Caudate nucleus (tissue), 63 donors: ENCODE measurements at places on chromosomes 6 and 20.

DNA sequence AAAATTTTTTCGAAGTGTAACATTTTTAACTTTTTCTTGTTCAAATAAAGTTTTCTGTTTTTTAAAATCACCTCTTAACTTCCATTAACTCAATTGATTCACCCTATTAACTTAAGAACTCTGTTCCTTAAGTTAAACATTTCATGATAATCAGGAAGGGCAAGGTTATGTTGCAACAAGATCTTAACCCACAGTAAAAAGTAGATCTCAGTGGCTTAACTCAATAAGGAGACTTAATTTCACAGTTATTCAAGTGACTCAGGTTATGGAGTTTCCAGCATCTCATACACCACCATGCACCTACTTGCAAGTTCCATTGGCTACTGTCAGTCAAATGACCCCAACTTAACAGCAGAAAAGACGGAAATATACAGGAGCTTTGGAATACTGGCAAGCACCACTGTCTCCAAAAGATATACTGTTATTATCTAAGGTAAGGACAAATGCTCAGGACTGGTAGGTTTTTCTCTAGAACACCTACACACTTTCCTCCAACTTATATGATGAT lies 11.2 kb downstream of the HLA-DQB1 start:
- no peak for DNase-seq

DNA sequence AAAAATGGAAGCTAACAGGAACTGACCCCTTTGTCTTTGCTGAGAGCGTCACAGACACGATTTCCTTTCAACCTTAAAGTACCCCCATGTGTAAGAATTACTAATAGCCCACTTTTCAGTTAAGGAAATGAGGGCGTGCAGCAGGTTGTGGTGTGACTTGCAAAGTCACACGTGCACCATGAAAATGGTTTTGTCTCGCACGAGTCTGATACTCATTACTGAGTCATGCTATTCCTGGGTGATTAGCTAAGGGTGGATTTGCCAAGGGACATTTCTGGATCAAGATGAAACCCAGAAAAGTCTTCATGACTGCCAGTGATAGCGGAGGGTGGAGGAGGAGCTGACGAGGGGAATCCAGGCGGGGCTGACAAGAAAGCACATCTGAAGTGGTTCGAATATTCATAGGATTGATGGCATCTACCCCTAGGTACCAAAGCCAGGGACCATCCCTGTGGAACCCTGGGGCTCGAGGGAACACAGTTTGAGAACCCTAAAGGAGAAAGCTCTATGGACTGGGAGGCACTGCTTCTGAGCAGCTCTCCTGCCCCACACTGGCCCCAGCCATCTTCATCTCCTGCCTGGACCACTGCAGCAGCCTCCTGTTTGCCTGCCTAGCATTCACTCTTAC lies 12.1 kb upstream of the NFATC2 start:
- no peak for DNase-seq

DNA sequence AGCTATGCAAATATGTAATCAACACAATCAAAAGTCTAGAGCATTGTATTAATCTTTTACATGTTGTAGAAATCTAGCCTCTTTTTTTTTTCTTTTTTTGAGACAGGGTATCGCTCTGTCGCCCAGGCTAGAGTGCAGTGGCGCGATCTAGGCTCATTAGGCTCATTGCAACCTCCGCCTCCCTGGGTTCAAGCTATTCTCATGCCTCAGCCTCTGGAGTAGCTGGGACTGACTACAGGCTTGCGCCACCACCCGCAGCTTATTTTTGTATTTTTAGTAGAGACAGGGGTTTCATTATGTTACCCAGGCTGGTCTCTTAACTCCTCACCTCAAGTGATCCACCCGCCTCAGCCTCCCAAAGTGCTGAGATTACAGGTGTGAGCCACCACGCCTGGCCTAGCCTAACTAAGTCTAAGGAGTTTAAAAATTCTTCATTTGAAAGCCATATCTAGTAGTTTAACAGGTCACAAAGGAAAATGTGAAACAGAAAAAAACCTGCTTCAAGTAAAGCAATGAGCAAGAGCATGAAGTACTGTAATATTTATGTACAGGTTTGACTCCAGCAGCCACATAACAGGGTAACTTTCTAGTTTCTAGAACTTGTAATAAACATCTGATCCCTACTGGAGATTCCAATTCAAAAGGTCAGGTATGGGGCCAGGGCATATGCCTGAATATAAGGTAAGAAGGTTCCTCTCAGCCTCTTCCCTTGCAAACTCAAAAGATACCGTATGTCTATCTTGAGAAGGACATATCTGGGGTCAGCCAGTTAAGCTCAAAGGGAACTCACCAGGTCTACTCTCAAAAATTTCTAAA lies 4.4 kb downstream of the CPNE1 start:
- no peak for DNase-seq

DNA sequence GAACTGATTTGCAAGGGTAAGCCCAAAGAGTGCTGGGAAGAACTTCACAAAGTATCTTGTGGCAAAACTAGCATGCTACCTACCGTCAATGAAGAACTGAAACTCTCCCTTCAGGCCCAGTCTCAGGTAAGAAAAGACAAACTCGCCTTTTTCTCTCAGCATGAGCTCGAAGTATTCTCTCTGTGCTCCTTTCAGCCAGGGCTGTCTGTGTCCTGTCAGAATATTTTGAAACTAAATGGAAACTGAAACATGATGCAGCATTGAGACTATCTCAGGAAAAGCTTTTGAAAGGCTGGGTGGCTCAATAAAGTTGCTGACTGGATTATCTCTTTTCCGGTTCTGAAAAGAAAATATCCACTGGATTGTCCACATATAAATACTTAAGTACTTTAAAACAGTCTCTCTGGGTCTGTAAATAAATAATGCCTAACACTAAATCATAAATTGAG lies 696 bp downstream of the CALHM5 start:
- DNase-seq = no peak

GRCh38 chr6:53982366-53983050 lies 128.7 kb upstream of the MLIP start:
- no peak for DNase-seq

GRCh38 chr6:149368065-149368464 lies 32.0 kb upstream of the SUMO4 start:
- no peak for DNase-seq

DNA sequence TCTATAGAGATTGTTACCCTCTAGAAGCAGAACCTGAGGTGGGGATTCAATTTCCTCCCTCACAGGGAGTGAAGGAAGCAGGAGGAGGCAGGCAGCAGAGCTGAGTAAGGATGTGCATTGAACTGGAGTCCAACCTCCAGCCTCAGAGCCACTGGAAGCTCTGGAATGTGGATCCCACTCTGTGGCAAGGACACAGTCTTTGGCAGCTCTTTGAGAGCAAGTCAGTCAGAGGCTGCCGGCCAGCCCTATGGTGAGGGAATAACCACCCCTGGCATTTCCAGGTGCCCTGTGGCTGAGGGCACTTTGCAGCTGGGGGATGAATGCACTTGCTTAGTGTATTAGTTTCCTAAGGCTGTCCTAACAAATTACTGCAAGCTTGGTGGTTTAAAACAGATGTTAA lies 37.2 kb downstream of the EBF4 start:
- DNase-seq = no peak

- no peak for DNase-seq
Measured at GRCh38 chr20:42099101-42099500, 480.9 kb upstream of the CHD6 start.

DNA sequence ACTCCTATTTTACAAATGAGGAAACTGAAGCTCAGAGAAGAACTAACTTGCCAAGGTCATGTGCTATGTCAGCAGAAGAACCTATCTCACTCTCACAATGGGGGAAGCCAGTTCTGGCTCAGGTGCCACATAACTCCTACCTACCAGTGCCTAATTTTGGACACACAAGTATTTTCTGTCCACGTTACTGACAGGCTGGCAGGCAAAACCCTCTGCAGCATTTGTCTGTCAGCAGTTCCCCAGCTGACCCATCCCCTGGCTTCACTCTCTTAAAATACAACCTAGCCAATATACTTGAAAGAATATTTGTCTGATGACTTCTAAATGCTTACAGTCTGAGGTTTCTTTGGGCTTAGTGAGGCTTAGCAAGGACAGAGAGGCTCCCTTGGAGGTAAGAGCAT lies 15.5 kb downstream of the GSS start:
- no peak for DNase-seq

GRCh38 chr20:25376886-25377285 lies 13.7 kb downstream of the ABHD12 start:
- no peak for DNase-seq

- DNase-seq = no peak
Measured at GRCh38 chr20:52936351-52937340, 35.5 kb upstream of the TSHZ2 start.

DNA sequence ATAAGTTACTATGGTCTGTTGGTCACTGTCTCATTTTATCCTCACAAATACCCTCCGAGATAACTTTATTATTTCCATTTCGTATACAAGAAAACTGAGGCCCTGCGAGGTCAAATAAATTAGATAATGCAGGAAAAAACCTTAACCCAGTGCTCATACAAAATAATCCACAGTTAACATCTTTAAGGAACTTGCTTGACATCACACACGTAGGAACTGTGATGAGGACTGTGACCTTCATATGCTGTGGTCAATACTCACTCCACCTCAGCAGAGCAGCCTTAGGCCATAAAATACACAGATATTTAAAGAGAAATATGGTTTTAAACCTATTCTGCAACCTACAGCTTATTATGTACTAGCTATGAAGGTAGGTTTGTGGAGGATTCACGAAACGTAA lies 34.3 kb downstream of the PRDM1 start:
- no peak for DNase-seq

GRCh38 chr6:100008857-100009256 lies 14.8 kb upstream of the MCHR2 start:
- DNase-seq = no peak

GRCh38 chr6:69331886-69332285 lies 464.9 kb downstream of the LMBRD1 start:
- DNase-seq = no peak

DNA sequence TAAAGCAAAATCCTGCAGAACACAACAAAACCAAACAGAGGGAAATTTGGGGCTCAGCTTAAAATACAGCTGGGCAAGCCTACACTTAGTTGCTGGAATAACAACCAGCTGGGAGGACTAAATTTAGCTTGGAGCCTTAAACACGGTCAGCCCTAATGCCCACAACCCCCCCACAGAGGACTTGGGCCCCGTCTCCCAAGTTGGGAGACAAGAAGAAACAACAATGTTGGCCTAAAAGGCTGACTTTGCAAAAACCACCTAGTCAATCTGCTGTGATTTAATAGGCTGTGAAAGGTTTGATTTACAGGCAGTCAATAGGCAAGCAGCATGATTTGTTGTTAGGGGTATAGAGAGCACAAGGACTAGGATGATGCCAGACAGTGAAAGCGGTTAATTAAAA lies 40.3 kb upstream of the ARMC2 start:
- DNase-seq = no peak

DNA sequence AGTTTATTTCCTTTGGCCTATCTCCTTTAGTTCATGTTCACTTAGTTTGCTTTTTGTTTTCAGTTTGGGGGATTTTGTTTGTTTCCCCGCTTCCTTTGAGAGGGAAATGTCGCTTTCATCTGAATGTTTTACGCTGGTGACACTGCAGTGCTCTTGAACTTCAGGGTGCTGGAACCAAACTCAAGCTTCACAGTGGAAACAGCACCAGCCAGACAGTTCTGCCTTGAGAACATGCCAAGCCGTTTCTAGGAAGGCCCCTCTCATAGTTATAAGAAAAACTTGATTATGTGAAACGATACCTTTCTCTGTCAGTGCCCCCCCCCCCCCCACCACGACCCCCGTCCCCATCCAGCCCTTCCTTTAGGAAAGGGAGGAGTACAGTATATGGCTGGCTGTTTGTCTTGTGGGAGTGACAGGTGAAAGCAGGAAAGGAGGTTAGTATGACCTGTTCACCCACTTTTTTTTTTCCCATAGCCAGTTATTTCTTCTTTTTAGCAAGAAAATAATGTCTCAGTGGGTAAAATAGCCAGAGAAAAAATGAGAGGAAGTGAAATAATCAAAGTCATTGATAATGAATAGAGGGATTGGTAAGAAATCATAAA lies 130.1 kb downstream of the LRRC1 start:
- no peak for DNase-seq

- DNase-seq = no peak
Measured at GRCh38 chr20:17665756-17666155, 16.3 kb downstream of the RRBP1 start.
